ENCODE measurements at places on chromosomes 5 and 9.
A peak's percentile ranks its signal among the peaks of the same experiment; 100 is the strongest.

- DNase-seq: peak; percentile 46
Measured at GRCh38 chr9:124839612-124840299, 13.5 kb upstream of the WDR38 start.

- peak; percentile 58 for DNase-seq
Measured at GRCh38 chr5:34716986-34717385, 60.9 kb downstream of the RAI14 start.

- DNase-seq: no peak
Measured at GRCh38 chr5:106014262-106014661, 1656.5 kb downstream of the EFNA5 start.

DNA sequence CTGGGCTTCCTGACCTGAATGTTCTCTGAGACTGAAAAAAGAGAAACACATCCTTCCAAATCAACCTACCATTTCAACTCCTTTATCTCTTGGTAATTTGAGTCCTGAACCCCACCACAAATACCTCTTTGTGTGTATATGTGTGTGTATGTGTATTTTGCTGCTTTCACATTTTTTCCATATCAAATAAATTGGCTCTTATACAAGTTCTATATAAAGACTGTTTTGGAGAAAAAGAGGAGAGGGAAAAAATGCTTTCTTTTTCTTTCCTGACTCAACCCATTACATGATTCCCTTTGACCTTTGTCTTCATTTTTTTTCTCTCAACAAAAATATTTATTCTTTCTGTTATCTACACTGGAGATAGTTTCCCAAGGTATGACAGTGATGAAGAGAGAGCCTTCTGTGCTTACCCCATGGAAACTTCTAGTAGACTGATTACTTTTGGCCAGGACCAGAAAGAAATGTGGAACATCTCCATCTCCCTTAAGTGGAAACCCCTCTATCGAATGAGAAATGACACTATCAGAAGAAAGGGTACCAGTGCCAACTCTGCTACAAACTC lies 85.3 kb downstream of the PAPPA start:
- no peak for DNase-seq
